Activated CD4-positive, alpha-beta memory T cell treated with anti-CD3 and anti-CD28 coated beads for 36 hours (primary cell): ENCODE measurements at places on chromosomes 7 and 10.

GRCh38 chr7:117750612-117751563 lies 122.4 kb downstream of the CTTNBP2 start:
- no peak for DNase-seq

GRCh38 chr7:54687462-54688212 lies 71.4 kb downstream of the SEC61G start:
- DNase-seq, result no peak

DNA sequence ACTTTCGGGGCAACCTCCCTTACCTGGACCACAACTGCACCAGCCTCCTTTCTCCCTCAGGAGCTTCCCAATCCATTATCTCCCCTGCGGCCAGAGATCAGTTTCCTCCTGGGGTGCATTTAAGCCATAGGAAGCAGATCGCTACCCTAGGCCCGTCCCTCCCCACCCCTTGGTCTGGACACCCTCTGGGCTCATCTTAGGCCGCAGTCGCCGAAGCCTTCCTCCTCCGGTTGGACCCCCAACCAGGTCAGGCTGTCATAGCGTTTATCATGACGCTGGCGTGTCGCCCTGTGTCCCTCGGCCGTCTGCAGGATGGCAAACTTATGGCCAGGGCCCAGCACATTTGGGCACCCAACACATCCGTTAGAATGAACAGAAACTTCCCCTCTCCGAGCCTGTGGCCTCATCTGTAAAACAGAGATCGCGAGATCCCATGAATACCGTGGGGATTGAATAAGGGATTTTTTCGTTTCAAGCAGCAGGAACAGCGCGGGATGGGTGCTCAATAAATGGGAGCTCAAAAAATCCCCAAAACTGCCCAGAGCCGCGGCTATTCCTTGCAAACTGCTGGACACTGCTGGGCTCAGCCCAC lies 669 bp upstream of the AP5Z1 start:
- DNase-seq, result no peak

- DNase-seq, result no peak
These were observed 84.6 kb downstream of the KAT6B start for GRCh38 chr10:74910976-74911350.

DNA sequence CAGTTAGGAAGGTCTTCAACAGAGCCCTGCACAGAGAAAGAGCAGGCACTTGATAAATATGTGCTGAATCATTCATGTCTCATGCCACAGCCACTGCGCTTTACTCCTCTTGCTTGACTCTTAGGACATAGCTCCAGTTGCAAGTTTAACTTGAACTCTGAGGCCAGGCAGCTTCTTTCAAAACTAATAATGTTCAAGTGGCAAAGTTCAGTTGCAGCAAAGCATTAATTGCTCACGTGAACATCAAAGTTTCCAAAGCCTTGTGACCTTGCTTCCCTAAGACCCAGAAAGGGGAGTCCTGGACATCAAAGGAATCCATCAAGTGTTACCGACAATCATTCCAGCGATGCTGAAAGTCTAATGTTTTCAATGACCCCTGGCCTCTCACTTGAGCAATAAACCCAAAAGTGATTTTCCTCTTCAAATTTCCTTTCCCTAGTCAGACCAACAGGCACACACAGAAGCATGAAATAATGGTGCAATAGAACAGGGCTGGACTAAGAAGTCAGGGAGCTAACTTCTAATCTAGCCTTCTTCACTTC lies 21.8 kb upstream of the TECTB start:
- DNase-seq, result no peak

GRCh38 chr7:95470452-95470851 lies 15.3 kb upstream of the ASB4 start:
- DNase-seq, result peak; percentile 24

DNA sequence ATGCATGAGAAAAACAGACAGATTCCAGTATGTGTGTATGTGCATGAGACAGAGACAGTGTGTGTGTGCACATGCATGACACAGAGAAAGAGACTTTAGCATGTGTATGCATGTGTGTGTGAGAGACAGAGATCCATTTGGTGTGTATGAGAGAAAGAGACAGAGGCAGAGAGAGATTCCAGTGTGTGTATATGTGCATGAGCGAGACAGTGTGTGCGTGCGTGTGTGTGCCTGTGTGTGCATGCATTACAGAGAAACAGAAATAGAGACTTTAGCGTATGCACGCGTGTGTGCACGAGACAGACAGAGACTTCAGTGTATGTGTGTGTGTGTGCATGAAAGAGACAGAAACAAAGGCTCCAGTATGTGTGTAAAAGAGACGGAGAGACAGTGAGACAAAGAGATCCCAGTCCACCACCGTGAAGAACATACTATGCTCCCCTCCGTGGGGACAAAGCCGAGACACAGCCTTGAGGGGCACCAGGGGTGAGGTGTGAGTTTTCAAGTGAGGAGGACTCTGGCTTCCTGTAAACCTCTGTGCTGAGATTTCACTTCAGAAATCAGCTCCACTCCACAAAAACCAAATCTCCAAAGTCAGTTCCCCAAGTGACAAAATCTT lies 188.9 kb downstream of the GRID1 start:
- no peak for DNase-seq
